ENCODE measurements at places on chromosomes 1 and 21.

DNA sequence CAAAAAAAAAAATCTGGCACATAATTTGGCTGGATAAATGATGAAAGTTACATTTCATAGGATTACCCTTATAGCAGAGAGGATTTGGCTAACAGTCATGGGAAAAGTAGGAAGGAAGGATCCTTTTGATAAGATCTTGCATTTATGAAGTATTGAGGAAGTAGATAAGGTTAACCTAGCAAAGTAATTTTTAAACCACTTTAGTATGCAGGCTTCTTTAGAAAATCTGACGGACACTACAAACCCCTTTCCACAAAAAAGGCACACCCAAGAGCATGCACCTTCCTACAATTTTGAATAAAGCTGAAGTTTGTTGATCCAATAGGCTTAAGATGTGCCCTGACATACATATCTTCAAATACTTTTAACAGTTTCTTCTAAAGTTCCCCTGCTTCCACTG lies 275.2 kb downstream of the GRIK1 start:
- no peak for DNase-seq

- no peak for DNase-seq
Observed at GRCh38 chr1:57590978-57591377, 167.1 kb upstream of the DAB1 start.

- DNase-seq = no peak
Observed at GRCh38 chr1:175174309-175175102, 18.1 kb downstream of the KIAA0040 start.

DNA sequence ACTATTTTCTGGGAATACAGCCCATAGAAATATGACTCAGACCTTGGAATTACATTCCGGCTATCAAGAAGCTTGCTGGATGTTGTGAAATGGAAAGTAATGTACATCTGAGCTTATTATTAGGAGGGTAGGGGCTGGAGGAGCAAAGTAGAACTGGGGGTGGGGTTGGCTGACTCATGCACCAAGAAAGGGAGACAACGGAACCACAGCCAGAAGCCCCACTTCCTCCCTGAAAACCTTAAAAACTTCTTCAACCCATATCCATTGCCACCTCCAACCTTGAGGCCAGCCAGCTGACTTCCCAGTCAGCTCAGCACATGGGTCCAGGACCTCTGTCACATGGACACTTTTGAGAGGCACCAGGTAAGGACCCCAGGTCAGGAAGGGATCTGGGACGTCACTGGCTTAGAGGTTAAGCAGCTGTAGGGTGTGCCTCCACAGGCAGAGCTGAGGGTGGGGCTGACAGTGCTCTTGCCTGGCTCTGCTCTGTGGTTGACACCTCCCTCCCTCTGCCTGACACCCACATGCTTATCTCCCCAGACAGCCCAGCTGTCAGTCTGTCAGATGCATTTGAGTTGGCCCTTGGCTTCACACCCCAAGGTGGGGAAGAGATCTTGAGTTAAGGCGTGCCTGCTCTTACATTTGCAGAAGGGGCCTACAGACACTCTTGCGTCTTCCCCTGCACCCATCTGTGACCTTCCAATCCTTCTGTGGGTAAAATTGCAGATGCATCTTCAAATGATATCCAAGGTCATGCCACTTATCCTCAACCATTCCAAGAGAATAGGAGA lies 5.7 kb upstream of the ZNF683 start:
- no peak for DNase-seq

- DNase-seq = no peak
Observed at GRCh38 chr21:42447732-42448131, 44.0 kb downstream of the UBASH3A start.
